Metanephros (tissue), 2 donors: ENCODE measurements at places on chromosomes 12 and 14. TPM values are rescaled to one million over a fixed set of nuclear protein-coding genes. Genes with fewer than 3 reads are reported as not detected.

Gene PLXNC1
- 12.8 TPM for total RNA-seq

Gene RPS6KL1
- 2.1 TPM for total RNA-seq

Gene CCDC196
- total RNA-seq: not detected

Gene KRT6C
- not detected for total RNA-seq

Gene ALDH1L2
- 1.4 TPM for total RNA-seq

Gene SLC8B1
- 20.8 TPM for total RNA-seq

Gene BHLHE41
- total RNA-seq: 1.8 TPM

Gene ACOT6
- 0.47 TPM for total RNA-seq

Gene HOXC12
- total RNA-seq: not detected

Gene RHEBL1
- total RNA-seq: 1.3 TPM

Gene PTHLH
- 0.99 TPM for total RNA-seq

Gene OR10P1
- not detected for total RNA-seq

Gene DIO3
- 0.41 TPM for total RNA-seq

Gene KRT2
- total RNA-seq: not detected

Gene LYSET
- total RNA-seq: 13.0 TPM

Gene DENND5B
- 44.0 TPM for total RNA-seq

Gene SIX6
- total RNA-seq: not detected

Gene PLEK2
- total RNA-seq: 1.3 TPM

Gene HAL
- total RNA-seq: 1.7 TPM

Gene ANP32D
- total RNA-seq: not detected

Gene TAS2R20
- 9.4 TPM for total RNA-seq

Gene A2M
- total RNA-seq: 306 TPM

Gene SLCO1B1
- not detected for total RNA-seq

Gene RAD9B
- 0.93 TPM for total RNA-seq

Gene VWF
- total RNA-seq: 34.8 TPM

Gene PLEKHD1
- 4.3 TPM for total RNA-seq

Gene ACTN1
- total RNA-seq: 114 TPM

Gene RPGRIP1
- 1.1 TPM for total RNA-seq

Gene AKT1
- total RNA-seq: 127 TPM

Gene SLC5A8
- 21.5 TPM for total RNA-seq

Gene SYNE3
- total RNA-seq: 6.0 TPM

Gene FBXO21
- 112 TPM for total RNA-seq

Gene POTEG
- not detected for total RNA-seq

Gene CRIP2
- total RNA-seq: 147 TPM

Gene GARIN6
- not detected for total RNA-seq

Gene SLC16A7
- total RNA-seq: 29.4 TPM

Gene CLEC4E
- total RNA-seq: 1.5 TPM

Gene AKAP3
- total RNA-seq: 1.8 TPM

Gene EP400
- total RNA-seq: 33.7 TPM

Gene WNT1
- total RNA-seq: not detected

Gene SLC10A1
- total RNA-seq: not detected

Gene TMPRSS12
- total RNA-seq: not detected

Gene DPPA3
- not detected for total RNA-seq

Gene GSKIP
- 18.2 TPM for total RNA-seq

Gene GOLGA3
- total RNA-seq: 44.4 TPM

Gene ZDHHC22
- total RNA-seq: 0.18 TPM

Gene C12orf56
- total RNA-seq: 1.2 TPM
